Activated naive CD4-positive, alpha-beta T cell (primary cell): ENCODE measurements at places on chromosomes 7 and 10.

- no peak for DNase-seq
These were observed 804 bp downstream of the TMEM106B start for GRCh38 chr7:12211711-12212485.

GRCh38 chr7:75048435-75049379, 24.9 kb downstream of the RCC1L start:
- DNase-seq: no peak

GRCh38 chr10:129418496-129419225, 48.4 kb upstream of the MGMT start:
- DNase-seq: no peak

DNA sequence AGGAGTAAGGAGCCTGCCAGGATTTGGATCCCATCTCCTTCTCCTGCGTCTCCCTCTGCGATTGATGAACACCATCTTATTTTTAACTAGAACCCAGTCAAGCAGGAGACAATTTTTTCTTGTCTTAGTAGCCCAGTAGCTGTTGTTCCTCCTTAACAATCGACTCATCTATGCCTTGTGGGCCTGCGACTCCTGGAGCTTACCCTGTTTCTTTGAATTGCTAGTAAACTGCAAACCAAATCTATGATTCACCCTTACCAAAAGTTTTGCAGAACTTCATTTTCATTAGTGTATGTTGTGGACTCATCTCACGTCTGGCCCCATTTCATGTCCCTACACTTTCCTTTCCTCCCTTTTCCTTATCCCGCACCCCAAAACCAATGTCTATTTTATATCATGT, 37.7 kb downstream of the TRIL start:
- DNase-seq: no peak

GRCh38 chr7:28551331-28551730, 139.0 kb downstream of the CREB5 start:
- no peak for DNase-seq

GRCh38 chr10:114998993-114999392, 61.0 kb downstream of the TRUB1 start:
- no peak for DNase-seq

DNA sequence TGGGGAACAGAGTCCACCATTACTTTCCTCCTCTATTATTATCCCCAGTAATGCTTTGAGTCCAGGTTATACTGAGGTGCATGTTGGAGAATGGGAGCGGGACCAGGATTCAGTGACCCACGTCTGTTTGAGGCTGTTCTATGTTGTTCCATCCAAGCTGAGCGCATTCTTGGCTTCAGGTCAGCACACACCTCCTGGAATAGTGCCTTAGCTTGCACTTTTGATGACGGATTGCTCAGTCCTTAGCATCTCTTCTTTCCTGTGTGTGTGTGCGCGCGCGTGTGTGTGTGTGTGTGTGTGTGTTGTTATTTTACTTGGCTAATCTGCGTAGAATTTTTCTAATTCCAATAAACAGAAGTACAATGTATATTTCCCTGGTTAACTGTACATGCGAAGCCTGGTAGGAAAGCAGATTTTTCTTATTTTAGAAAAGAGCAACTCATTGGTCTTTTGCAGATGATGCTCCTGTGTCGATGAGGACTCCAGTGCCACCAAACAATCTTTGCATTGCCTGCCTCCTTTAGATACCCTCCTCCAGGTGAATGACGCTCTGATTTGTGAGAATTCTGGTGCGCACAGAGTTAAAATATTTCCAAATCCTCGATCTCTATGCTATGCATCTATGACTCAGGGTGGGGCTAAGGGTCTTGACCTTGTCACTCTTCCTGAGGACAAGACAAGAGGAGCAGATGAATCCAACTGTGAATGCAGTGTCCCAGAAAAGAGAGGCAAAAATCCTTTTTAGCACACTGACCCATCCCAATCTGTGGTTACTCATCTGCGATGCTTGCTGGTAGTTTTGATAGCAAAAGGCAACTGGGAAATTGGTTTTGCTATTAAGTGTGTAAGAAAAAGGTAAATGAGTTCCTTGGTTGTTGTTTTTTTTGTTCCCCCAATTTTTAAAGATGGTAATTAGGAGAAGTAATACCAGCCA, 13.3 kb upstream of the CELF2 start:
- no peak for DNase-seq

GRCh38 chr7:156496363-156496769, 144.2 kb upstream of the RNF32 start:
- no peak for DNase-seq

GRCh38 chr10:111996103-111996502, 187.5 kb downstream of the GPAM start:
- no peak for DNase-seq

GRCh38 chr10:24449321-24449740, 240.4 kb downstream of the KIAA1217 start:
- DNase-seq: no peak

DNA sequence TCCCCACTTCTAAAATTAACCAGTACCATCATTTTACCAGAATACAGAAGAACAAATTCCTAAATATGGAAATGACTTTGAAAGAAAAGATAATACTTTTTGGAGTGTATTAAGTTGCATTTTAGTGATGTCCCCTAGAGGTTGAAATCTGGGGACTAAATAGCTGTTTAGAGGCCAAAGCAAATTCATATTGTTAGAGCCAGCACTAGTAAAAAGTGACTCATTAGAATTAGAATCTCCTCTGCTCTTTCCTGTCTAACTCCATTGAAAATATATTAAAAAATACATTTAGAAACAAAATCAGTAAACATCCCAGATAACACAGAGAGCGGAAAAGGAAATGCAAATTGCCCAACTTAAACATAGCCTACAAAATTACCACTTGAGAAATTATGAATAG, 1189.6 kb upstream of the C7orf33 start:
- no peak for DNase-seq

GRCh38 chr7:132292803-132293202, 283.5 kb downstream of the PLXNA4 start:
- no peak for DNase-seq

- DNase-seq: no peak
These were observed 233.8 kb upstream of the SHH start for GRCh38 chr7:156046031-156046560.

DNA sequence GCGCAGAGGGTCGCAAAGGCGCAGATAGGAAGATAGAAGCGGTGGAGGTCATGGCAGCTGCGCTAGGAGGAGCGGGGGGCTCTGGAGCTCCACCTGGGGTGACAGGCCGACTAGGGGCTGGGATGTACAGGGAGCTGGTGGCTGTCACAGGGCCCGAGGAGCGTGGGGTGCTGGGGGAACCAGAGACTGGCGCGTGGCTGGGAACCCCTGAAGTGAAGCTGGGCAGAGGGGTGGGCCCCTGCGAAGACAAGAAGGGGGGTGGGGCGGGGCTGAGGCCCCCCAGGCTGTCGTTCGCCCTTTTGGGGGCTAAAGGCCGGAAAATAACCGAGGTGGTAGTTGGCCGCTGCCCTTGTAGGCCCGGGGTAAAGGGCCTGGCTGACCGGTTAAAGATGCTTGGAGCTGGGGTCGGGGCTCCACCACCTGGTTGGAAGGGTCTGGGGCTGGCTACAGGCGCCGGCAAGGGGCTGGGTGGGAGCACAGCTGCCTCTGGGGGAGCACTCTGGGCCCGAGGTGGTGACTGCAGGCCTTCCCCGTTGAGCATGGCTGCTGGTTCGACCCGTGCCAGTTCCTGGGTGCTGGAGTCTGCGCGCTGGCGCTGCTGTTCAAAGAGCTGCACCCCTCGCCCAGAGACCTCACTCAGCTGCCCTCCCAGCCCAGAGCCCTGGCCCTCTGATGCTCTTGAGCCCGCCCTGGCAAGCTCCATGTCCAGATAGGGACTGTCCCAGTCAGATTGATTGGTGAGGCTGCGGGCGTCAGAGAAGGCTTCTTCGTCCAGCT, 6.8 kb upstream of the MYOZ1 start:
- DNase-seq: no peak

DNA sequence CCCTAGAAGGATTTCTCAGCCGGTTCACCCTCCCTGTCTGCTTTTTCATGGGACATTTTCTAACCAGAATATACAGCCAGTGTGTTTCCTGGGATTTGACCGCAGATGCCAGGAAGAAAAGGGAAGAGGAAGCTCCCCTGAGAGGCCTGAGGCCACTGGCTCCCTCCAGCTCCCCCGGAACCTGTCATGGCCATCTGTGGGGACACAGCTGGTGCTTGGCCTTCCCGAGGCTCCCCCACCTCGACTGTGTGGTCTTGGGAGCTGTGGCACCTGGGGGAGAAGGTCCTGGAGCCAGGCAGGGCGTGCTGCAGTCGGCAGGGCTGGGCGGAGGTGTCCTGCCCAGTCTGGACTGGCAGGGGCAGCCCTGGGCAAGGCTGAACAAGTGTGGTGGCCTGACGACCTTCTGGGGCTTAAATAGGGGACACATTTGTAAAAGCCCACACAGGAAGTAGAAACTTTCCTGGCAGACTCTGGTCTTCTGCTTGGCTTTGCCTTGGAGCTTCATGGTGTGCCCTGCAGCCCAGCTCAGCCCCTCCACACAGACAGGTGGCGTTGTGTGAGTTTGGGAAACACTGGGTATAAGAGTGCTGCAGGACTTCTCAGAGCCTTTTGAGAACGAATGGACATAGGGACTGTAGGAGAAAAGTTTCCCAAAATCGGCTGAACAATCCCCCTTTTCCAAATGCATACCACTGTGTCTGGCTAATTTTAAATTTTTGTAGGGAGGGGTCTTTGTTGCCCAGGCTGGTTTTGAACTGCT, 6.8 kb downstream of the BRI3 start:
- DNase-seq: no peak

GRCh38 chr10:31935678-31936077, 7.0 kb upstream of the ARHGAP12 start:
- DNase-seq: no peak

DNA sequence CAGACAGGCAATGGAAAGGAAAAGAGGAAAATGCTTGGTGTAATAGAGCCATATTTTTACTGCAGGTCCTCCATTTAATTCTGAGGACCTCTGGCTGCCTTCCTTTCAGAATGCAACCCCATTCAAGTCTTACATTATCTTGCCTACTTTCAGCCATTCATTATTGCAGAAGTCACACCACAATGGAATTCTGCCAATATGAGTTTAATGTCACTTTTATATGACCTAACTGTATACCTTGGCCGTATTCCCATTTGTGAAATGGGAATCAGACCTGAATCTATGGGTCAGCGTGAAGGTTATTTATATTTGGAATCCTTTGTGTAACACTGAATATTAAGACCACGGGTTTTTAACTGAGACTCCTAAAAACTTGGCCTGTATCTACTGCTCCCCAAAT, 241.7 kb upstream of the AOAH start:
- DNase-seq: no peak

DNA sequence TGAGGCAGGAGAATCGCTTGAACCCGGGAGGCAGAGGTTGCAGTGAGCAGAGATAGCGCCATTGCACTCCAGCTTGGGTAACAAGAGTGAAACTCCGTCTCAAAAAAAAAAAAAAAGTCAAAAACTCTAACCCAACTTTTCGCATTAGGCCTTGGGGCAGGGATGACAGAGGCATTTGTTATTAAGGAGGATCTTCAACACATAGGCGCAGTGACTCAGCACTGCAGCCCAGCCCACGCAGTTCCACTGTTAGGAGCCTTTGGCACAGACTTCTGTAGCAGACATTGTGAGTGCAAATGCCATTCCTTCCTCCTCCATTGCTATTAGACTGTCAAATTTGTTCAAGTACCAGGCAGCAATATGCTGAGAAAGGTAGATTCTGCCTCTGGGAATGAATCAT, 43.1 kb upstream of the KLHL7 start:
- DNase-seq: no peak

DNA sequence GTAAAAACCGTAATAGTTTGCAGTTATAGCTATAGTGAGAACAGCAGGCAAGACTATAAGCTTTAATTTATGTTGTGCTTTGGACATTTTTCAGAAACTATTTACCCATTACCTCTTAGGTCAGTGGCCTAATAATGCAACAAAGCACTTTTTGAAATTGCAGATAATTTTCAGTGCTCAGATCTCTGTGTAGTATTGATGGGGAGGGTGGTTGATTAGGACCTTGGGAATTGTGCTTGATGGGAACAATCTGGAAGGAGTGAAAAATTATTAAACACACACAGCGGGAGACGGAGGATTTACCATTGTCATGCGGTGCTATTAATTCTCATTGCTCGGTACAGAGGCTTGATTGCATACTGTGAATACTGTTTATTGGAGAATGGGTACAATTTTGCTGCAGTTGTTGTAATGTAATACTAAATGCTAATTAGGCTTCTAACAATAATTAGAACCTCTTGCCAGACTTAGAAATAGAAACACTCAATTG, 304.8 kb downstream of the LRMDA start:
- DNase-seq: no peak

DNA sequence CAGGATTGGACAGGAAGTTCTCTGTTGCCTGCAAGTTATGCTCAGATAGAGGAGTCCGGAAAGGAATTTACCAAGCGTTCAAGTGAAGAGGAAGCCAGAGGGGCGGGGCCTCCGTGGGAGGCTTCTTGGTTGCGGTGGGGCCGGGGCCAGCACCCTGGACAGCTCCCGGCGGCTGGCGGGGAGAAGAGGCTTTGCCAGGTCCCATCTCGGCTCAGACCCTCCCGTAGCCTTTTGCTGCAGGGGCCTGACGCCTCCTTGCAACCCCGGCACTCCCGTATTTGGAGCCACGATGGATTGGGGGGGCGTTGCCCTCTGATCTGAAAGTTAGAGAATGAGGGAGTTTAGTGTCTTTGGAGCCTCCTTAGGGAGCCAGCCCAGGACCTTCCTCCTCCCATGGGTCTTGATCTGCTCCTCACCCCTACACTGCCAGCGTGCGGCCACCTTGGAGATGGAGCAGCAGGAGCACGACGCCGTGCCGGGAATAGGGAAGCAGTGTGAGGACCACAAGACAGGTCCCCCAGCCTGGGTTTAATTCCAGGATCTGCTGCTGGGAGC, 3.1 kb upstream of the SLC18A3 start:
- DNase-seq: no peak

DNA sequence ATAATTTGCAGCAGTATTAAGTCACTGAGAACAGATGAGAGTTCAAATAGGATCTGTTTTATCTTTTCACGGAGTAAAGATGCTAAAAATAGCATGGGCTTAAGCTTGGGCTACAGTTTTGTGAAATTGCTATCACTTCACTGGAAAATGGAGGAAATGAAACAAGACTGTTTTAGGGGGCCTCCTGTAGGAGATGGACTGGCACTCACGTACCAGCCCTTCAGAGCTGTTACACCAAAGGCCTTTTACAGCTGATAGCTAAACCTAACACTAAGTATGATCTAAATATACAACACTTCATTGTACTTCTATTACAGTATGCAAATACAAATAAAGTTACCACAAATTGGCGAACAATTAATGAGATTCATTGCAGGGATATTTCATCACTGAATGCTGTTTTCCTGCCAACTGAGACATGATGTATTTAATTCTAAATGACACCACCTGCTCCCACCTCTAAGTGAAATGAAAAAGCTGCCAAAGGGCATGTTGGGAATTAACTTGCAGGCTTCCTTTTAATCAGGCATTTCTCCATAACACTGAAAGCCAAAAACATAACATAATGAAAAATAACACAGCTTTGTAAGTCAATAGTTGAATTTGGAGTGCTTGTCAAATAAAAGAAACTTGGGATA, 304.5 kb upstream of the LRRN3 start:
- DNase-seq: no peak
